ENCODE measurements at places on chromosomes 2 and 18.

DNA sequence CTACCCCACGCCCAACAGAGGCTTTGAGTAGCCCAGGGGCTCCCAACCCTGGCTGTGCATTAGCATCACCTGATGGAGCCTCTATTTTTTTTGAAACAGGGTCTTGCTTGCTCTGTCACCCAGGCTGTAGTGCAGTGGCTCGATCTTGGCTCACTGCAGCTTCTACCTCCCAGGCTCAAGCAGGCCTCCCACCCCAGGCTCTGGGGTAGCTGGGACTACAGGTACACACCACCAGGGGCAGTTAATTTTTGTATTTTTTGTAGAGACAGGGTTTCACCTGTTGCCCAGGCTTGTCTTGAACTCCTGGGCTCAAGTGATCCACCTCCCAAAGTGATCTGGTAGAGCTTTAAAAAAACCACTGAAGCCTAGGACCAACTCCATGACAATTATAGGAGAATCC, 394.8 kb upstream of the ATP5MC3 start:
- DNase-seq, result no peak

DNA sequence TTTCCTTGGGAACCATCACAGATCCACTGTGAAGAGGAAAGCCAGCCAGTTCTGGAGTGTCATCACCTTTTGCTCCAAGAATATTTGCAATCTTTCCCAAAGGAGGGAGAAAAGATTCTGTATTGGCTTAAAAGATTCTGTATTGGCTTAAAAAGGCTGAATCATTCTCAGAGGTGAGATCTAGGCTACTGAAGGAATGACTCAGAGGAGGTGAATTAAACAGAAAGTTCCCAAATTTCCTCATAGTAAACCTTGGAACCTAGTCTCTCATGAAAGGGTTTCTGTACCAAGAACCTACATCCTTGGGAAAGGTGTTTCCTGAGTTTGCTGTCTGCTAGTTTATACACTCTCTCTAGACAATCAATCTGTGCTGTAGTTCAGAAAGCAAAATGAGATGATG, 34.1 kb upstream of the GRB14 start:
- no peak for DNase-seq

DNA sequence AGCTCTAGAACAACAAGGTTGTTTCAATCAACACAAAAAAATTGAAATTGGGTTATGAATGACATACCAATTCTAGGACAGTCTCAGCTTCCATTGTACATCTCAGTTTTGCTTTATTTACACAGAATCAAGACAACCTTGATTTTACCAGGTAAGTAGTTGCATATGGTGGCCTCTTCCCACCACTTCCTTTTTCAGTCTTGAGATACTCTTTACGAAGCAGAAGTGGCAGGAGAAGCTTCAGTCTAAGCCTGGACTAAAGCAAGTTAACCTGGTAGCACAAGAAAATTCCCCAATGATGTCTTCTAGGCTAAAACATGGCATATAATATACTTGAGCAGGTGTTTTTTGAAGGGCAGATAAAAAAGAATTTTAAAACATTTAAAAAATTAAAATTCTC, 10.7 kb upstream of the FAM136A start:
- DNase-seq, result no peak

- DNase-seq, result no peak
Measured at GRCh38 chr18:24168496-24168895, 29.6 kb downstream of the CABYR start.

GRCh38 chr2:16204886-16205620, 264.7 kb downstream of the MYCN start:
- DNase-seq, result no peak

DNA sequence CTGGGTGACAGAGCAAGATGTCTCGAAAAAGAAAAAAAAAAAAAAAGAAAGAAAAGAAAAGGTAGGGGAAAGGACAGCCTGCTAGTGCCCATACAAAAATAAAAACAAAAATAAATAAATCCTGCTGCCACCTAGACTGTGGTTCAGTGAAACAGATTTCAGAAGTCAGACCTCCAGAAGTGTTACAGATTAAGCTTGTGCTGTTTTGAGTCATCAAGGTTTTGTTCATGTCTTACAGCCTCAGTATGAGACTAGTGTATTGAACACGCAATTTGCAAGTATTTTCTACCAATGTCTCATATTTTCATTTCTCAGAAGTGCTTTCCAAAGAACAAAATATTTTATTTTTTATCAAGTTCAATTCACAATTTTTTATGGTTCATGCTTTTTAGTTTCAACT, 720.4 kb upstream of the GYPC start:
- DNase-seq, result no peak

GRCh38 chr18:45978084-45978483, 11.0 kb upstream of the EPG5 start:
- DNase-seq, result no peak

DNA sequence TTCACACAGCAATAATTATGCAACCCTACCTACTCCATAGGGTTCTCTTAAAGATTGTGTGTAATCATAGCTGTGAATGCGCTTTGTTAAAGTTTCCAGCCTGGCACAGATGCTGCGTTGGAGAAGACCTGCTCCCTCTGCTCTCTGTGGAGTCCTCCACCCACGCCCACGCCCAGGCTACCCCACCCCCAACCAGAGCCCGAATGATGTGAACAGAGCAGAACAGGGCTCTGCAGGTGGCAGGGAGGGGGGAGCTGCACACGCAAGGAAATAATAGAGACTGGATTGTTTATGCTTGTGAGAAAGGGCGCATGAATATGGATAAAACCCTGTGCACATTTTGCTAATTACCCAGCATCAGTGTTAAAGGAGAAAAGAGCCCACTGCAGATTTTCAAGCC, 447.5 kb downstream of the BCL11A start:
- DNase-seq, result no peak

- DNase-seq, result no peak
Measured at GRCh38 chr18:61553045-61553659, 219.9 kb downstream of the CDH20 start.
